Fibroblast of skin of scalp (primary cell): ENCODE measurements at places on chromosomes 4 and X.

DNA sequence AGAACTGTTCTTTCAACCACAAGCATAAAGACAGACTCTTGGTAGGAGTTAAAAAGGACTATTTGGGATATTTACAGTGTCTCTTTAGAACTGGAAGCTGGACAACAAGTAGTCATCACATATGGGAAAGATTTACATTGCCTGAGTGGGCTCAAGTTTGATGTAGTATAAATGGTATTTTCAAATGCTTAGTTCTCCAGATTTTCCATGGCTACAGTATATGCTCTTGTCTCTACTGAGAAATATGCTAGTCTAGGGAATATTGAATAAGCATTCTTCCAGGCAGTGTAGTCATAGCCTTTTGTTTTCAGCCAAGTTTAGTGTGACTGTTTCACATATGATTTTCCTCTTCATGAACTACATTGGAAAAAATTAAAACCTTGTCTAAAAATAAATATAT lies 315.6 kb downstream of the ARHGAP24 start:
- peak; percentile 92 for DNase-seq

DNA sequence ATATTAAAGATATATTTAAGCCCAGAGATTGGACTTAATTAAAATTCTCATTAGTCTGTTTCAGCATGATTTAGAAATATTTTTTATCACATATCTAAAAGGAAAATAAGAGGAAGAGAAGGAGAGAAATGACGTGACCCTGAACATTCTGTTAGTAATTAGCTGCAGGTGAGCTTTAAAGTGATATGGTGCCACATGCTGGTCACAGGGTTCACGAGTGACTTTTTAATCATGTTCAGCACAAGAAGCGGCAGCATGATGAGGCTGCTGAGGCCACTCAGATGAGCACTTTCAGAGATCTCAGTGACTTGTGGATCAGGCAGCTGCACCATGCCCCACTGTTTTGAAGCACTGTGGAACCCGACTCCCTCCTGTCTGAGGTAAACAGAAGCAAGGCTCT lies 37.9 kb upstream of the NPY2R start:
- DNase-seq: no peak

- DNase-seq: peak; percentile 6
These were observed 22.0 kb upstream of the TMPRSS11B start for GRCh38 chr4:68267433-68267944.

GRCh38 chrX:67524950-67525691 lies 18.7 kb upstream of the AR start:
- no peak for DNase-seq

- DNase-seq: no peak
These were observed 23.6 kb downstream of the CCKAR start for GRCh38 chr4:26466578-26467270.

- DNase-seq: no peak
These were observed 50.5 kb downstream of the RHOH start for GRCh38 chr4:40247350-40247749.

- no peak for DNase-seq
These were observed 64.4 kb upstream of the ACSL4 start for GRCh38 chrX:109797311-109797975.

DNA sequence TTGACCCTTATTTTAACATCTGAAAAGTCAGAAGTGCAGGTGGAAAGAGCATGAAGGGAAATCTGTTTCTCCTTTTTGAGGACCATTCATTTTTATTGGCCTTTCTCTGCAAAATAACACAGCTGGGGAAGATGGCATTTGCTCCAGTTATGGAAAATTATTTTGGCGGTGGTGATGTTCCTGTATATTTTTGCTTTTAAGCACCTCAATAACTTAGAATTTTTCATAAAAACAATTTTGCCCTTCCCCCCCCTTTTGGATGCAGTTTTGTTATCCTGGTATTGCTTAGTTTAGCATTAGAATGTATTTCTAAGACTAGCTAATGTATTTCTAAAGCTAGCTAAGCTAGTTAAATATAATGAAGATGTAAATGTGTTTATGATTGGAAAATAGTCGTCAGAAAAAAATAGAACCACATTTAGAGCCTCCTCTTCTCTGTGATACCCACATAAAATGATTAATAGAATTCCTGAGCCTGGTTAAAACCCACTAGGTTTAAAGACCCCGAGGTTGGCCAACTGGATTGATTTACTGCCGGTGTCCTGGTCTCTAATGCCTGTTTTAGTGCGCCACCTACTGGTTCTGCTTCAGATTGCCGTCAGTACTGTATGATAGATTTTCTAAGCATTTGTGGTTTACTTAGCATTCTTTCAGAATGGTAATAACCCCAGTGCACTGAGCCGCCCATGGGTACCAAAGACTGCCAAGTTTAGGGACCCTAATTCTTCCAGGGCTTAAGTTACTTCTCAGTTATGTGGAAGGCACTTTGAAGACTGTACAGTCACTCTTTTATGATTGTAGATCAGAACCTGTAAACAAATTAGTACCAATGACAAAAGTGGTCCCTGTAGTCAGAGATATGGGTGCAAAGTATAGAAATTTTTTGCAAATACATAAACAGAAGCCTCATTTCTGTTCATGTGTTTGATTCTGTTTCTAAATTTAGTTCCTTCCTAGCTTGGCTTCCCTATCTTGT lies 11.4 kb downstream of the KLF3 start:
- DNase-seq: peak; percentile 86

- DNase-seq: no peak
These were observed 156.1 kb downstream of the ENPP6 start for GRCh38 chr4:184061582-184061981.

- no peak for DNase-seq
These were observed 80.3 kb downstream of the GPAT3 start for GRCh38 chr4:83616252-83616651.
